Kidney (tissue), 22 donors: ENCODE measurements at places on chromosomes 5 and 9.
A peak's percentile ranks its signal among the peaks of the same experiment; 100 is the strongest.

- DNase-seq, result peak; percentile 24
These were observed 23.7 kb upstream of the FAM120A start for GRCh38 chr9:93427655-93428379.

DNA sequence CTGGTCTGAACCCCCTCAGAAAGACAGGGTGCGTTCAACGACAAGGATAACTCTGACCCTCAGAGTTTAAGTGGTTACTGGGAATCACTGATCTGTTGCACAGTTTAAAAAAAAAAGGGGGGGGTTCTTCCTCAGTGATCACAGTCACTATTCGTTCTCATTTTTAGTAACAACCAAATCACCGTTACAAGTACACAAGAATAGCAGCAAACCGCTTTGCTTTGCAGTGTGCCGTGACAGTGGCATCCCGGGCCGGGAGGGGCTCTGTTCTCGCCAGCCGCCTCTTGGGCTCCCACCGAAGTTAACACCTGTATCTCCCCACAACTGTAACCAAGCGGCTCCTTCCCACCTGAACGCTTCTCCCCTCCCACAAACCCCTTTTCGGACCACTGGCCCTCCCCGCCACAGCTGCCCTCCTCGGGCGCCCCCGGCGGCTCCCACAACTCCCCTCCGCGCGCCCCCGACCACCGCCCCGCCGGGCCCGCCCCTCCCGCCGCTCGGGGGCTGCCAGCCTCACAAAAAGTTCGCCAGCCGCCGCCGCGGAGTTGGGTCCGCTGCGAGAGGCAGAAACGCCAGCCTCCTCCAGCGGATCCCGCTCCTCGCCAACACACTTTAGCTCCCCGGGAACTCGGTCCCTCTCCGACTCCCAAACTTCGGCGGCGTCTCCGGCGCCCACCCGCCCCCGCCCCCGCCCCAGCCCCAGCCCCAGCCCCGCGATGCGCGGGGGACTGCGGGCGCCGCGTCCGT, 1.2 kb downstream of the SSBP2 start:
- DNase-seq, result peak; percentile 66

GRCh38 chr5:57445705-57446037, 36.9 kb downstream of the ACTBL2 start:
- DNase-seq, result no peak

GRCh38 chr5:24145806-24146205, 499.0 kb downstream of the CDH10 start:
- DNase-seq, result no peak

- DNase-seq, result no peak
These were observed 601 bp downstream of the FBXO38 start for GRCh38 chr5:148384380-148384737.

DNA sequence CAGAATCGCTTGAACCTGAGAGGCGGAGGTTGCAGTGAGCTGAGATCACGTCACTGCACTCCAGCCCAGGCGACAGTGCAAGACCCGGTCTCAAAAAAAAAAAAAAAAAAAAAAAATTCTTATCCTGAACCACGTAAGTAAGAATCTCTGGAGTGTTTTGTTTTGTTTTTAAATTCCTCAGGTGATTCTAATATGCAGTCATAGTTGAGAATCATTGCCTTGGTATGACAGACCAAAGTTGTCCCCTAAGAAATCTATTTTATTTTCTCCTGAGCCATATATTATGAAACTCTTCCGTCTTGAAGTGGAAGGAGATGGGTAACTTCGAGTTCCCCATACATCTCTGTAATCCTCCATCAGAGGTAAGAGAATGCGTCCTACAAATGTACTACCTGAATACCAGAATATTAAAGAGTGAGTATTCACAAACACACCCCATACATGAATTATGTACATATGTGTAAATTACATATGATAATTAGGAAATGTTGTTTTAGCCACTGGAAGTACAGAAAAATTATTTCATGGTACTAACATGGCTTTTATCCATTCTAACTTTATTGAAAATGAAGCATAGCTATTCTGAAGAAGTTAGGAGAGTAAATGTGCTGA, 26.7 kb upstream of the SVEP1 start:
- no peak for DNase-seq

GRCh38 chr9:30078195-30078594, 2306.2 kb upstream of the ACO1 start:
- DNase-seq, result no peak
